HCT116 (cell line): ENCODE measurements at places on chromosomes 6 and 20.

GRCh38 chr6:398065-398464 lies 6.5 kb downstream of the IRF4 start:
- DNase-seq, result no peak

DNA sequence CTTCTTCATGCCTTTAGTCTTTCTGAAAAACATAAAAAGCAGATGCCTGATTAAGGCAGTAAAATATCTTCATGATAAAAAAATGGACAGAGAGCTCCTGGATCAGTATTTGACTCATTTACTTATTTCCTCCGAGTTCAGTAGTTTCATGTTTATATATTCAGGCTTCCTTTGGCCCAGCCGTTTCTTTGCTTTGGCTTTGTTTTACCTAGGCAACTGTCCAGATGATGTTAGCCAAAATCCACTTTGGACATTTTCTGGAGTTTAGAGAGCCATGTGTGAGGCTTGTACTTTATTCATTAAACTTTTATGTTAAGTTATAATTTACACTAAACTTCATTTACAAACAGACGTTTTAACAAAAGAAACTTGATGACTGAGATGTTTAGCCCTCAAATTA lies 307.1 kb upstream of the RSPO3 start:
- no peak for DNase-seq

GRCh38 chr20:3686421-3686820 lies 4.6 kb upstream of the ADAM33 start:
- DNase-seq, result no peak

DNA sequence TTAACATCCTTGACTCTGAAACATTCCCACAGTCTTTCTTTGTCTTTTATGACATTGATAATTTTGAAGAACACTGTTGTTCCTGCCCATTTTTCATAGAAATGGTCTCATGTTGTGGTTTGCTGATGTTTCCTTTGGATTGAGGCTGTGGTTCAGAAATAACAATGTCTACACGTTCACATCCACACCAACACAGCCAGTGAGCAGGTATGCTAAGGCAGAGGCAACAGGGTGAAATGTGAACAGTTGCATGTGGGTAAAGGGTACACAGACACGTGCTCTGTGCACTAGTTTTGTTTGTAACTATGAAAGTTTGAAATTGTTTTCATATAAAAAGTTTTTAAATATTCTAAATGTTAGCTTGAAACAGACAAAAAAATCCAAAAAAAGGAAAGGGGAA lies 78.4 kb downstream of the GINS1 start:
- no peak for DNase-seq

- no peak for DNase-seq
These were observed 94.3 kb downstream of the TCP11 start for GRCh38 chr6:35046862-35047261.

DNA sequence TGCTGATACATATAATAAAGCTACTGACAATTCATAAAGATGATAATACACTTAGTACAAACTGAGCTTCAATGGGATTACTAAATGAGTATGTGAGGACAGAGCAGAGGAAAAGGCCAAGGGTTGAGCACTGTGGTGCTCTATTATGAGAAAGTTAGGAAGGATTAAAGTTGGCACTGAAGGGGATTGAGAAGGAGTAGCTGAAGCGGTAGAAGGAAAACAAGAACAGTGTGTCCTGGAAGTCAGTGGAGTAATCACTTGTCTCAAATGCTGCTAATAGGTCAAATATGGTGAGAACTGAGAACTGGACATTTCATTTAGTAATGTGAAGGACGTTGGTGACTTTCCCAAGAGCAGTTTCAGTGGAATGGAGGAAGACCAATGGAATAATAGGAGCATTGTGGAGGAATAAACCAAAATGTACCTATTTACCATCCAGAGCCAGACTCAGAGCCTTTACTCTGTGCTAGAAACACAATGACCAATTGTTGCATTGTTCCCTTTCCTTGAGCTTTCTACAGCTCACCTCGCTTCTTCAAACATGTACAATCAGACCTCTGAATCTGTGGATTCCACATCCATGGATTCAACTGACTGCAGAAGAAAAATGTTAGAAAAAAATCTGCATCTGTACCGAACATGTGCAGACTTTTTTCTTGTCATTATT lies 255.9 kb downstream of the LAMA2 start:
- no peak for DNase-seq

DNA sequence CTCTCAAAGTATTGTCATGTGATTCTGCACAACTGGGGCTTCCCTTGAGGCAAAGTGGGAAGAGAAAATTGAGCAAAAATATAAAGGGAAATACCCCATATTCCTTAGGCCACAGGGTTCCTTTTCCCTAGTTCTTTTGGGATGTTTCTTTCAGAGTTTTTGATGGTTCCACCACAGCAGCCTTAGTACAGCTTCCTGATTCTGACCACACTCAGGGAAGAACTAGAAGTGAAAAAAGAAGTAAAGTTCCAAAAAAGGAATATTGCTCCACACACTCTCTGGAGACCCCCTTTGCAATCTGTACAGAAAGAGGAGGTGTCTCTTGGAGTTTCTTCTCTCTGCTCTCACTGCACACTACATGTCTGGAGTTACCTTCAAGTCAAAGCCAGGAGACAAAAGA lies 27.9 kb upstream of the HLA-DQA2 start:
- DNase-seq, result no peak

DNA sequence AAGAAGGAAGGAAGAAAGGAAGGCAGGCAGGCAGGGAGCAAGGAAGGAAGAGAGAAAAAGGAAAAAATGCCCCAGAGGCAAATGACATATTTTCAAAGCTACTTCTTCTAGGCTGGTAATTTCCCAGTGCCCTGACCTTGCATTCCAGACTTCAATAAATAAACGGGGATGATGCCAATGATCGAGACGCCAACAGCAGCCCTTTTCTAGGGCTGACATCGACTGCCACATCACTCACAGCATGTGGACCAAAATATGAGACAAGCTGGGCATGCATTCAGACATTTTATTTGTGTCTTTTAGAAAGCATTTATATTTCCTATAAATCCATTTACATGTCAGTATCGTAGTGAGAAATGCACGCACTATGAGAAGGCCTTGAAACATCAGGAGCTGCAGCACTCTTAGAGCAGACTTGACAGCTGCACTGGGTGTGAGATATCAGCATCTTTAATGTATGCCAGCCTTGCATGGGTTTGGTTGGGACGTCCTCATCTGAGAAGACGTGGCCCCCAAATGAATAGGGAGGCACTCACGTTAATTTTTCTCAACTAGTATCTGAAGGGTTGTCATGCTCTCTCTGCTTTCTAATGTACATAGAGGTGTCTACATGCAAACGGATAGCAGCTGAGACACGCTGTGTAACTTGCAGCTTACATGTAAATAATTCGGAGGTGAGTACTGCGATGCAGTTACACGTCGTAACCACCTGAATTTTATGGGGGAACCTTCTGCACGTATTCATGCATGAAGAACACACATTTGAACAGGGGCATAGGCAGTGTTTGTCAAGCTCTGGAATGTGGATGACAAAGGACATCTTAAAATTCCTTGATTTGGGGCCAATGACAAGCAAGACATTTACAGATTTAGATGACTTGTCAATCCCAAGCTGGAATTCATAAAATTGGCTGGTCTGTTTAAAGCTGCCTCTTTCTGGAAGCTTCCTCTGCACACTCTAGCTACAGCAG lies 149.1 kb upstream of the AGPAT4 start:
- no peak for DNase-seq

GRCh38 chr6:35046103-35046502 lies 95.0 kb downstream of the TCP11 start:
- DNase-seq, result no peak

- no peak for DNase-seq
These were observed 24.5 kb upstream of the PIM1 start for GRCh38 chr6:37145443-37145842.

DNA sequence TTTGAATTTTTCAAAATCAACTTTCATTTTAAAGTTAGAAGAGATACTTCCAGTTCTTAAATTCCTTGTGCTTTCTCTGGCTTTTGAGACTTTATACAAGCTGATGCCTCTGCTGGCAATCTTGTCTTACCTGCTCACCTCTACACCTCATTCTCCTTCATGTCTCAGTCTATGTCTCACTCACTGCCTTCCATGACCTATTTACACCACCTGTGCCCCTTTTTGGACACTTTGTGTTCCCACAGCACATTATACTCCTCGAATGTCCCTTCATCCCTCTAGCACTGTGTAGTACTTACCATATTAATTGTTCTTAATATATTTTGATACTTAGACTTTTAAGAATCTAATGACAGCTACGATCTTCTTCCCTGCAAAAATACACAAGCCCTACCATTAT lies 15.3 kb downstream of the PHIP start:
- DNase-seq, result no peak

DNA sequence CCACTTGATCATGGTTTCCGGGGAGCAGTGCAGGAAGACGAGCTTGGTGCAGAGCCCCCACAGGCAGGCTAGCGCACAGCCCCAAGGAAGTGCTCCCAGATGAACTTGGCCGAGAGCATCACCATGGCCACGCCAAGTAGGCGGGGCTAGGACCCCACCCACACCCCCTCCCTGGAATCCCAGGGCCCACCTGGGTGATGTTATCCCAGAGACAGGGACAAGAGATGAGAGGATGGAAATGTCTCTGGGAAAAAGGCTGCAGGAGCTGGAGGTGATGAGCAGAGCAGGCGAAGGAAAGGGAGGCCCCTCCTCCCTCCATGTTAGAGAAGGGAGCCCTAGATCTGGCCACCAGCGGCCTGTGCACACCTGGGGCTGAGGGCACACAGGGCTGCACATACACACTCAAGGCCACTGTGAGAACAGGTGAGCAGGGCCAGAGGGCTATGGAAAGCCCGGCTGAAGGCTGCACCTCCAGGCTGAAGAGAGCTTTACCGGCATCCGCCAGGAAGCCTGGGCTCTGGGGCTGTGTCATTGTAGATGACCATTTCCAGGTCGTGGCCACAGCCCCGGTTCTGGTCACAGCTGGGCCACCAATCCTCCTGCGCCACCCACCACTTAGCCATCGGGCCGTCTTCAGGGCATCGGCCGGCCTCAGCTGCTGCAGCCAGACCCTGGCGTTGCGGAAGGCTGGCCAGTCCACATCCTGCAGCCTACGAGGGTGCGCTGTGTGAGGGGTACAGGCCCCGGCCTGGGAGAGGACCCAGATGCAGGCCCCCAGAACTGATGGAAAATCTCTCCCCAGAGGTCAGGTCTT lies 24.9 kb downstream of the NPEPL1 start:
- DNase-seq, result no peak

DNA sequence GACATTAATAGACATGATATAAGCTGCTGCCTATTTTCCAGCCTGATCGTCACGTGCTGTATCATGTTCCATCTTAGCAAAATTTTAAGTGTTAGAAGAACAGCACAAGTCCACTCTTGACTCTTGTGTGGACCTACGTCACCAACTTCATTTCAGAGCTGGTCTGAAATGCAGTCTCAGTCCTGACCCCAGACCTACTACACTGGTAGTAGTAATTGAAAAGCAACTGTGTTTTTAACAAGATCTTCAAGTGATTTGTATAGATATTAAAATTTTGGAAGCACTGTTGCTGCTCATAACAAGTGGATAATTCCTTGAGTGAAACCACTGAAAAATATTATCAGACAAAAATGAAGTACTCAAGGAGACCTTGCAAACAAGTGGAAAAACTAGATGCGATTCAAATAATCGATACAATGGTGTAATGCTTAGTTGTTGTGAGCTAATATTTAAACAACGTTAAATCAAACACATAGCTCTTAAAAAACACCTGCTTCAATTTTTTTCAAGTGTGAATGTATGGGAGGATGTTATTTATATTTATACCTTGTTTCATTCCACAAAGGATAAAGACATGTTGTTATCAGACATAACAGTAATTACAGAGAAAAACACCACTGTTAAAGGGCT lies 110.9 kb upstream of the JAG1 start:
- no peak for DNase-seq

- no peak for DNase-seq
These were observed 740.8 kb downstream of the PHF3 start for GRCh38 chr6:64376394-64376793.

GRCh38 chr6:133778414-133779130 lies 110.3 kb upstream of the TCF21 start:
- no peak for DNase-seq

DNA sequence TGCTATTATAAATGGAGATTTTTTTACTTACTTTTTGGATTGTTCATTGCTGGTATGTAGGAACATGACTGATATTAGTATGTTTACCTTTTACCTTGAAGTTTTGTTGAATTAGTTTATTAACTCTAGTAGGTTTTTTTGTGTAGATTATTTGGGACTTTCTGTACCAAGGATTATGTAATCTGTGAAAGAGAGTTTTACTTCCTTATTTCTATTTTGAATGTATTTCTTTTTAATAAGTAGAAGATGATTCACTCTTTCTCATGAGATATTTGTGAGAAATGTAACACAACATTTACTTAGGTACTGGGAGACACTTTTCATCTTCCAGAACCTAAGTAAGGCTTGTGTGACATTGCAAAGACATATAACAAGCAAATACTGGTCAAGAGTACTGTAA lies 473.9 kb upstream of the HS3ST5 start:
- DNase-seq, result no peak

- no peak for DNase-seq
These were observed 37.5 kb downstream of the AIG1 start for GRCh38 chr6:143098054-143098671.

DNA sequence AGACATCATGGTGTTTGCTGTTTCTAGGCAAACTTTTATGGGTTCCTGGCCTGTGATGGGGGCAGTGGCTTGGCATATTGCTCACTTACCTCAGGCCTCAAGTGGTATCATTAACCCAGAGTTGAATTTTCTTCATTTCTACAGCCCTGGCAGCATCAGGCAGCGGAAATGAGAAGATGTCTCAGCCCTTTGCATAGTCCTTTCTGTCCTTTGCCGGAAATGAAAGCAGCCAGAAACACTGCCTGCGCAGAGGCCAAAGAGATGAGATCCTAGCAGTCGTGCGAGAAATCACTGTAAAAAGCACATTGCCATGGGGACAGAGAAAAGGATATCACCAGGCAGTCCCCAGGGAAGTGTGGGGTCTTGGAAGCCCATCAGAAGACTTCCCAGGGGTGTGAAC lies 37.4 kb upstream of the KCNG1 start:
- DNase-seq, result no peak

DNA sequence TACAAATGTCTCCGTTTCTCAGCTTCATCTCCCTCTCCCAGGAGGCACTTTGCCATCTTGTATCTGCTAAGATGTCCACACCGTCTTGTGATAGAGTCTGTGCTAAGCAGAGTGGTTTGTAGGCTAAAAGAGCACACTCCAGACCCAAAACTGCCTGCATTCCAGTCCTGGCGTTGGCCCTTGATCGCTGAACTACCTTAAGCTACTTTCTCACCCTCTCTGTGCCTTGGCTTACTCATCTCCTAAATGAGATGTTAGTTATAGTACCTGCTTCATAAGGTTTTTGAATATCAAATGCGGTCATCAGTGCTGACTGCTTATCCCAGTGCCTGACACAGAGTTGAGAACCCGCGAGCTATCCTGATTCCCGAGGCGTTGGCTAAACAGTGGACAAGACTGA lies 14.0 kb downstream of the CASS4 start:
- no peak for DNase-seq
